GM12878 (cell line): ENCODE measurements at places on chromosomes 5 and 9.

GRCh38 chr9:107435415-107435814 is 54.2 kb downstream of the KLF4 start:
- DNase-seq = no peak

- no peak for DNase-seq
These were observed 41.8 kb upstream of the ROPN1L start for GRCh38 chr5:10399839-10400238.

GRCh38 chr9:124308606-124309491 is 51.1 kb downstream of the NEK6 start:
- DNase-seq = no peak

DNA sequence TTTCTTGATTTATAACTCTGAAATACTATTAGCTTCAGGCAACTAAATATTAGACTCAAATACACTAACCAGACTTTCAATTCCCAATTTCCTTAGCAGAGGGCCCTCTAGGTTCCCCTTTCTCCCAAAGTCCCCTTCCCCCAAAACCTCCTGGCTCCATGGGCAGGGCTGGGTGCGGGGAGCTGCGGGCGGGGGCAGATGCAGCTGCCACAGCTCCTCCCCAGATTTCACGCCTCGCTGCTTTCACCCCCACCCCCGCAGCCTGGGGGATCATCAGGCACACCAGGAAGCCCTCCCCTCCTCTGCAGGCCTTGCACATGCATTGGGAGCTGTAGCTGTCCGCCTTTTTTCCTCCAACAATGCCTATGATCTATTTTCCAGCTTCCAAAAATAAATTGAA is 82.8 kb upstream of the SPATA31C2 start:
- DNase-seq = no peak

DNA sequence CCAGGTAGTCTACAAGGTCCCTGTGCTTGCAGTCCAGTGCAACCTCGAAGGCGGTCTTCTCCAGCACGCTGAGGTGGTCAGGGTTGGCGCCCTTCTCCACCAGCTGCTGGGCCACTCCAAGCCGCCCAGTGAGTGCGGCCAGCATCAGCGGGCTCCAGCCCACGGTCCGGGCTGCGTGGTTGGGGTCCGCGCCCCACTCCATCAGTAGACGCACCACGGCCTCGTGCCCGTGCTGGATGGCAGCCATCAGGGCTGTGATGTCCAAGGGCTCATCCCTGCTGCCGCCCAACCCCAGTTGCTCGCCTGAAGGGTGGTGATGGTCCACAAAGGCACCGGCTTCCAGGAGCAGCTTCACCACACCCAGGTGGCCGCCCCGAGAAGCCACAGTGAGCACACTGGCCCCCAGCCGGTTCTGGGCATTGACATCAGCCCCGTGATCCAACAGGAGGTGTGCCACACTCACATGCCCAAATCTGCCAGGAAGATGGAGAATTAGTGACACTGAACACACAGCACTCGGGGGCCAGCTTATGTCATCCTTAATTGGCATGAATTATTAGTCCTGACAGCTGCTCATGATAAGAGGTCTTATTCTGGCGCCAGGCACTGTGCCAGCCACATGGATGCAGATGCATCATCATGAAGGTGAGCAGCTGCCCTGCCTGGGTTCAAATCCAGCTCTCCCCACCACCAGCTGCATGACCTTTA is 6.1 kb downstream of the ANKS6 start:
- DNase-seq = no peak

GRCh38 chr5:33764786-33765185 is 127.0 kb downstream of the ADAMTS12 start:
- DNase-seq = no peak
